ENCODE measurements at places on chromosomes 2 and 18.

- no peak for DNase-seq
These were observed 226.1 kb downstream of the DSEL start for GRCh38 chr18:67290421-67290820.

GRCh38 chr18:27887711-27888495, 289.0 kb downstream of the CDH2 start:
- no peak for DNase-seq

DNA sequence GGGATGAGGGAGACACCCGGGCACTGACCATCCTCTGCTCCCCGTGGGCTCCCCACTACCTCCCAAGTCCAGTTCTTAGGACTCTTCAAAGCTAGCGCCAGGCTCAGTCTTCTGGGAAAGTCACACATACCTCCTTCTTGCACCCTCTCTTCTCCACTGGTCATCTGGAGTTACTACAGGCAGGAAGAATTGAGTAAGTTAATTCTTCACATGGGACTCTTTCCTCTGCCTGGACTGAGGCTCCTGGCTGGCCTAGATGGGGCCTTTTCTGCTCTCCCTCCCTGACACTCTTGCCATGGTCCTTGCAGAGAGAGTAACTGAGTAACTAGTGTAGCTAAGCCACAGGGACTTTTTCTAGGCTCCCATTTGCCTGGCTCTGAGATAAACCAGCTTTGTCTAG, 96.5 kb upstream of the CELF4 start:
- no peak for DNase-seq

DNA sequence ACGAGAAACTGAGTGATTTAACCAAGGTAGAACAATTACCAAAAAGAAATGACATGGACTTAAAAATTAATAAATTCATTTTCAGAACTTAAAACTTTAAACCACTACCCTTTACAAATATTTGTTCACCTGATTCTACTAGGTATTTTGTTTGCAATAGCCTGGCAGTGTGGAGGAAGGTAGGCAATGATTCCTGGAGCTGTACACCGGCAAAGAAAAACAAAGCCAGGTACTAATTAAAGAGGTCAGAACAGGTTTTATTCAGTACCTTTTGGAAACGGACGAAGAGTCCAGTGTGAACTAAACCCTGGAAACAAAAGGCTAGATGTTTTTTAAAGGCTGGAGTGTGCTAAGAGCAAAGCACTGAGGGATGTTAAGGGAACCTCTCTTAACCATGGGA, 561.3 kb upstream of the FSHR start:
- no peak for DNase-seq
